EH (cell line): ENCODE measurements at places on chromosomes 4 and X.
A peak's percentile ranks its signal among the peaks of the same experiment; 100 is the strongest.

DNA sequence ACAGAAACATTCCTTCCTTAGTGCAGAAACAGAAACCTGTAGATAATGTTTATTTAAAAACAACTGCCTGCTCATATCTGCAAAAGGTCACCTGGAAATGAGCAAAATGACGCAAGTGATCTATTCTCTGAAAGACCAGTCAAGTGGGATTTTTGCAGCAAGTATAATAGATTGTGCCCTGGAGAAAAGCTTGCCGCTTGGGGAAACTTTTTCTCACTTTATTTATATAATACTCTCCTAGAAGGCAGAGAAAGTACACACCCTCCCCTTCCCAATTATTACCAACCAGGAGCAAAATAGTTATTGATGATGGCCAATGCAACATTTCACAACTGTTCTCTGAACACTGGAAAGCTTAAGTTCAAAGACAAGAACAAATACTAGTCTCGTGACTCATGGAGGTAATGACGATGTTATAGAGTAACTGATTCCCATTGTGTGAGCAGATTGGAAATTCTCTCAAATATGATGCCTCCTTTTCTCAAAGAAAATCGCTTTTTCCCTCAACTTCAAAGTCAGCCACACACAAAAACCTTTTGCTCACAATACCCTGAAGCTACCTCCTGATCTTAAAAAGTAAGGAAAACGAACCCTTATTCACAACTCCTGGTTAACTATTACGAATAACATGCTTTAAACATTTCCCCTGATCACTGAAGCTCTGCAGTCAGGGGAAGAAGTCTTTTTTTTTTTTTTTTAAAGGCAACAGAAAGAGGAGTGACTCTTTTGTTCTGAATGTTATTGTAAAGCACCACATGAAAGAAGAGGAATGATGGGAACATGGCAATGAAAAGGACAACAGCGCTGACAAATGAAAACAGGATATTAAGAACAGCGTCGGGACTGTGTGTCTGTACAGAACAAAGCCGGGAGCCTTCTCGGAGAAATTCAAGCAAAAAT lies 41.0 kb downstream of the MID1 start:
- DNase-seq, result peak; percentile 57

GRCh38 chr4:88881227-88881569 lies 175.8 kb downstream of the FAM13A start:
- no peak for DNase-seq

- no peak for DNase-seq
Observed at GRCh38 chrX:39891781-39892180, 206.0 kb downstream of the BCOR start.

DNA sequence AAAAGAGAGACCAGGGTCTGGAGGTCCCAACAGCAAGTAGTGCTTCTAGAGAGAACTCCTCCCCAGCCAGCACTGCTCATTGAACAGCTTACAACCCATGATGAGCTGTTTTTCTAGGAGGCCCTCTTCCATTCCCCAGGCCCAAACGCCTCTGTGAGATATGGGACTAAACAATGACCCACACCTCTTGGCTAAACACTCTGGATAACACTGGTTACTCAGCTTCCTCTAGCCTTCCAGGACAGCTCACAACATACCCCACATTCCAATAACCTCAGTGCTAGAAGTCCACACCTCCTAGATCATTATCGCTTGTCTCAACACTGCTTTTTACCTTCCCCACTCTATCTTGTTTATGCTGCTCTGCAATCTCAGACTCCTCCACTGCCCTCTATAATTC lies 35.4 kb upstream of the PGRMC2 start:
- peak; percentile 90 for DNase-seq

DNA sequence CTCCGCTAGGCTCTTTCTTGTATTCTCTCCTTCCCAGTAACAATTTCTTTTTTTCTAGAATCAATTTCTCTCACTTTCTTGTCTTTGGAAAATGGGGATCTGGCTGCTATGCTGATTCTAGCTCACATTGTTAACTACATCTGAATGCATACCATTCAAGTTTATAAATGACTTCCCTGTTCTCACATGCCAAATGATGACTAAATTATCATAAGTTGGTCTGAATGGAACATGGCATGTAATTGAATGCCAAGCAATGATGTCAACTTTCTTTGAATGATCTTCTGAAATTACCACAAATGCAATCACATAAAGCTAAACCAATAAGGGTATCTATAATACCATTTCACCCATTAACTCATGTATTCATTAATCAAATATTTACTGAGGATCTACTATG lies 2.7 kb upstream of the ITM2A start:
- no peak for DNase-seq

- DNase-seq, result peak; percentile 9
Observed at GRCh38 chr4:99506781-99507180, 4.0 kb upstream of the C4orf17 start.

DNA sequence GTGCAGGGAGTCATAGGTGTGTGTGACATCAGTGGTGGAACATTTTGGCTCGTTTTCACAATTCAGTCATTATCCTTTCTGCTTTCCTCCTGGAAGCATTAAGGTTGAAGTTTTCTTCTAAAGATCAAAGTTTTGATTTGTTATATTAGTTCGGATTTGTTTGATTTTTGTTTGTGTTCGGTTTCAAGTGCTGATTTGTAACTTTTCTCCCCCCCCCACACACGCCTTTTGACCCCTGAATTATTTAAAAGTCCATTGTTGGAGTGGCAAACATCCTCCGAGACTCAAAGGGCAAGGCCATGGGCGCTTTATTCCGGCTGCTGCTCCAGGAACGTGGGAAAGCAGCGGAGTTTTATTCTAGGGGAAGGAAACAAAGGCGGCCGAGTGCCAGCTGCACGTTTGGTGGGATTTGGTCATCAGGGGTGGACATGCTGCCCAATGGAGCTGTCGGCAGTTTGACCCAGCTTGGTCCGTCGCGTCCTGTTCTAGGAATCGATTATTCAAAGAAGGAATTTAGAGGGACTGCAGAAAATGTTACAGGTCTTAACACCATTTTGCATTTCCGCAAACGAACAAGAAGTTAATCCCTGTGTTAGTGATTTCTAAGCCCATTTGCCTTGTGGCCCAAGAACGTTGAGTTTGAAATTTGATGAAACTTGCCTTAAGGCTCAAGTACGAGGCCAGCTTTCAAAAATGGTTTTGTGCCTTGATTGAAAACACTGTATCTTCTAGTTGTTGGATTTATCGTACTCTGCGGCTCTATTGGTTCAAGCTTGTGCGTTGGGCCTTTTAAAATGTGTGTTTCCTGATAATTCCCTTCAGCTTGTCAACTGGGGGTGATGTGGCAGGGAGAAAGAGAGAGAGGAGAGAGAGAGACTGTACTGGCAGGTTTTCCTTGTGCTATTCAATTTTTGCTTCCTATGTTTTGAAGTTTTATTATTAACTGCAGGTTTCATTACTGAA lies 565 bp upstream of the ZNF41 start:
- peak; percentile 53 for DNase-seq

GRCh38 chr4:15898902-15899301 lies 39.6 kb downstream of the FGFBP1 start:
- no peak for DNase-seq

GRCh38 chrX:33831211-33831610 lies 300.9 kb downstream of the FAM47A start:
- DNase-seq, result no peak

DNA sequence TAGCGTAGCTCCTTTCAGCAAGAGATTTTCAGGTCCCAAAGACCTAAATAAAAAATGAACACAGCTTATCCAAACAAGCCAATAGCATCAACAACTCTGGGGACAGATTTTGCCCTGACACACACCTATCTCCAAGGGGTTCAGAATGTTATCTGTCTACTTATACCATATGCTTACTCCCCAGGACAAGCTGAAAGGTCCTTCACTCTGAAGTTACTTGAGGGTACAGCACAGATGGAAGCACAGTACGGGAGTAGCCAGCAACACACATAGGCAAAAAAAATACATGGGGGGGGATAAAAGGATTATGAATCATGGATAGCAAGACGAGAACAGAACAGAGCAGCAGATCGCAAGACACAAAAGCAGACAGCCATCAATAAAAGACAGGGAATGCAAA lies 90.7 kb upstream of the MCF2 start:
- DNase-seq, result no peak

- DNase-seq, result no peak
Observed at GRCh38 chrX:22345884-22346283, 73.2 kb downstream of the CBLL2 start.

- DNase-seq, result no peak
Observed at GRCh38 chrX:112991801-112992200, 151.2 kb upstream of the AMOT start.

DNA sequence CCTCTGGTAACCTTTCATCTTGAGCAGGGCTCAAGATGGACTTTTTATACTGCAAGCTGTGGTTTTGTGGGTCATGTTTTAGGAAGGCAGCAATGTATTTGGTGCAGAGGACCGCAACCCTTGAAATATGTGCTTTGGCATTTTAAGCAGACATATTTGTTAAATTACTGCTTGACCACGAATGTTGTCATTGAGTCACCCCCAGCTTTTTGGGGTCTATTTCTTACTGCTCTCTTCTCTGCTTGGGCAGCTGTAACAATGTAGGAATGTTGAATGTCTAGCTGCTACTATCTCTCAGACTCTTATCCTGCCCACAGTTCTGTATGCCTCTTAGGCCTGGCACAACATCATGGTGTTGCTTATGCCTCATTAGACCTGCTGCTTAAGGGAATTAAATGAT lies 6.0 kb downstream of the RBPJ start:
- peak; percentile 97 for DNase-seq

DNA sequence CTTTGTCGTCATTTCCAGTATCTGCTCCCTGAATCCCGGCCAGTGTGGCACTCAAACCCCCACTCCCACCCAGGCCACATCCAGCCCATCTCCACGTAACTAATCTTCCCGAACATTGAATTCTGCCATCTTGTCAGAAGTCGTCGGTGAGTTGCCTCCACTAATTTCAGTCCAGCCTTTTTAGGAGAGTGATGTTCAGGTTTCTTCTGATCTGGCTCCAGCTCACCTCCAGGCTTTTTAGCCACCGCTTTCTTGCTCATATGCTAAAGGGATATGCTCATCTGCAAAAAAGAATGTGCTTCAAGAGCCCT lies 1.3 kb downstream of the TMEM165 start:
- no peak for DNase-seq

GRCh38 chr4:37685161-37685822 lies 884 bp downstream of the RELL1 start:
- DNase-seq, result peak; percentile 75

- no peak for DNase-seq
Observed at GRCh38 chrX:11890836-11891514, 132.9 kb downstream of the MSL3 start.

DNA sequence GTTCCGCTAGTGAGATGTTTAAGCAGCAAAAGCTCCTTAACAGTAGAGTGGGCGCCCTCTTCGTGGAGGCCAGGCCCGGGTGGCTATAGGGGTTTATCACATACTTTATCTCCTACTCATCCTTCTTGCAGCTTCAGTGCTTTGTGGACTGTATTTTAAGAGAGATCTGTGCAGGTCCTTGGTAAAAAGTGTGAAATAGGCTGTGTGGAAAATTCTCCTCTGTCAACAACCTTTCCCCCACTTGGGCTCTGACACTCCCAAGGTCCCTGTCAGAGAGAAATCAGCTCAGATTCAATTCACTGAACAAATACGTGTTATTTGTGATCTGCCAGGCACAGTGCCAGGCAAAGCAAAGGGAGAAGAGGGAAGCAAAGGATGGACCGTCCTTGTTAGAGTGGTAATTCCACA lies 214.3 kb upstream of the PPARGC1A start:
- peak; percentile 72 for DNase-seq

DNA sequence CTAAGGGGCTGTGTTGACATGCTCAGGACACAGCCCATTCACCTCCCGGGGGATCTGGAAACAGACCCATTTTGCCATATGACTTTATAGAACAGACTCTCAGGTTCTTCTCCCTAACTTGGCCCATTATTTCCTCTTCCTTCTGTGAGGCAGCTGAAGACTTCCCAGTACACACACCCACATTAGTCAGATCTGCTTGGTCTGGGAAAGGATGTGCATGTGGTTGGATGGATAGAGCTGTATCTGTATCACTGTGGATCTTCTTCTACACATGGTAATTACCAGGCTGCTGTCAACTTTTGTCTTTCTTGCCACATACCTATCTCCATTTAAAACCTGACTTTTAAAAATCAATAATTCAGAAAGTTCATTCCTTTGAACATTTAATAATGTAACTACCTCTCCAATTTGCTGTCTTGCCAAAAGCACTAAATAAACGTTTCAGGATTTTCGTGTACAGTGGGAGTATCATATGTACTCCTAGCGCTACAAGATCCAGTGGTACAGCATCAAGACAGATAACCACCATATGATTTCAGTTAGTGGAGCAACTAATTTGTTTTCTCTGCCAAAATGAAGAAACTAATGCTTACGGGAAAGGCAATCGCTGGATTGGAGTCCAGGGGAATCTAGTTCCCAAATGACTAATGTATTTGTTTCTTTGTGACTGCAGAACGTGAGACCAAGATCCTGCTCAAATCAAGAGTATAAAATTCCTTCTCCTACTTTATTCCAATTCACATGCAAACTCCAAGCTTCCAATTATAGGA lies 134.1 kb upstream of the MAP3K15 start:
- DNase-seq, result peak; percentile 59

DNA sequence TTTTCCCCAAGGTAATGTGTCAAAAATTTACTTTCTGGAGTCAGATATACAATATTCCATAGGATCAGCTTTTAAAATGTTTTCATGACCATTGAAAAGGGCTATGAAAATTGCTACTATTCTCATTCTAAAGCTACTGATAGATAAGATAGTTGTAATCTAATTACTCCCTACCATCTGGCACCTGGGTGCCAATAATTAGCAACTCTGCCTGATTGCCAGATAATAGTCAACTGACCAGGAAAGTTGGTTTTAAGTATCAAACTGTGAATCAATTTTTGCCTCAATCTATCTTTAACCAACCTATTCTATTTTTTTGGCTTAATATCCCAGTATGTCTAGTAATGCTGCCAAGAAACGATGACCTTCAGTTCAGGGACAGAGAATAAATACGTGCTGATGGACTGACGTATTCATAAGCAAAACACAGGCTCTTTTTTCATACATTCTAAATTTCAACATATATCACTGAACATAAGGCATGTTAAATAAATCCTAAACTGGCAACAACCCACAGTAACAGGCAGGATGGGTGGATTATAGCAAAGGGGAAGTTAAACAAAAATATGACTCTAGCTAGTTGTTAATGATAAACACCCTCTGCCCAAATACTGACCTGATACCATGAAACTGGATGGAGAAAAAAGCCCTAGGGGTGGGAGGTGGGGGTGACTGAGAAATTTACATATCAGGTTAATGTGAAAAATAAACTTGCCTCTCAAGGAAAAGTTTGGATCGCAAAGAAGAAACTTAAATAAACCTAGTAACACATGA lies 18.2 kb downstream of the SH3RF1 start:
- no peak for DNase-seq

GRCh38 chrX:141405486-141405852 lies 163.2 kb upstream of the SPANXC start:
- no peak for DNase-seq
